Bronchial epithelial cell (primary cell): ENCODE measurements at places on chromosomes 6 and 20.

GRCh38 chr6:50848989-50849795, 30.5 kb downstream of the TFAP2B start:
- no peak for DNase-seq

GRCh38 chr20:63163596-63164483, 52.1 kb downstream of the YTHDF1 start:
- DNase-seq: no peak

DNA sequence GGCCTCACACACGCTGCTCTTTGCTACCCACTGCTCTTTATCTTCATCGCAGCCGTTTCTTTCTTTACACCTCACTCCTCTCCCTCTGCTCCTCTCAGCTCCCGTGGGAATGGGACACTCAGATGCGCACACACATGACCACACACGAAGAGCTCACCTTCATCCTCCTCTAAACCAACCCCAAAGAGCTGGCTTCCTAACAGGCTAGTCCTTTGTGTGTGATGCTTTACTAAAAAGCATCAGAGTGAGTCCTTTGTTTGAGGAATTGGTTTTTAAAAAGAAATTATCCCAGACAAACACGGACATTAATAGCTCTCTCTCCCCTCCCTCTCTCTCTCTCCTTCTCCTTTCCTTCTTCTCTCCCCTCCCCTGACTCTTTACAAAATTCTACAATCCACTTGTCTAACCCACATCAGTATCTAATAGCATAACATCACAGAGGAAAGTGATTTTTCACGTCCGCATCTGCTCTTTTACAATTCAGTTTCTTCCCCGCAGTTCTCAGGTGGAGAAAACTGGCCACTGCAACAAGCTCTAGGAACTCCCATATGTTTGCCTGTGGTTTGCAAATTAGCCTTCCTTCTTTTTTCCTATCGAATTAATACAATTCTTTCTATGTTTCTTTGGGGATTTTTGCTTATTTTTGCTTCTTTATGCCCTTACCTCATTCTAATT, 306.8 kb upstream of the CNR1 start:
- DNase-seq: no peak

DNA sequence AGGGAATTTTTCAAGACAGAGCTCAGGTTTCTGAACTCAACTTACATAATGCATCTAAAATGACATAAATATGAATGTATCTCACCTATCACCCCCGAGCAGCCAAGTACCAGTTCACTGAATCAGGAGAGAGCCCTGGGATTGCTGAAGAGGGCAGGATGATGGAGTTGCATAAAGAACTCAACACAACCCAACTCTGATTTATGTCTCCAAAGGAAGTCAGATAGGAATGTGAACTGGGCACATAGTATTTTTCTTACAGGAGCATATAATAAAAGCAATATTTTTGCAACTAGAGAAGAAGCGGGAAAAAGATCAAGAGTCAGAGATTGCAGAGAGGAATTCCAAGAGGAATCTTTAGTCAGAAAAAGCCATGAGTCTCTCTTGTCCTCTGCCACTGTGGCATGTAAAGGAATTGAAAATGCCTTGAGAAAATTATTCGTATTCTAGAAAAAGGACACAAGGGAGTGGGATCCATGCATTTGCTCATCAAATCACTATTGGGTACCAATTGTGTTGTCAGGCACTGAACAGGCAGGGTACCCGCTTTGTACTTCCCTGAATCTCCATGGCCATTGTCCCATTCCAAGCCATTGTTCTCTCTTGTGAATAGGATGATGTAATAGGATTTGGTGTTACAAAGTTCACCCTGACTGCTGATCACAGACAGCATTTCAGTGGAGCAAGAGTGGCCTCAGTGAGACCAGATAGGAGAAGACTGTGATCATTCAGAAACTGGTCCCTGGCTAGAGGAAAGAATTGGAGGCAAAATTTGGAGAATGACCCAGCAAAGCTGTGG, 16.3 kb downstream of the RIN2 start:
- DNase-seq: no peak

DNA sequence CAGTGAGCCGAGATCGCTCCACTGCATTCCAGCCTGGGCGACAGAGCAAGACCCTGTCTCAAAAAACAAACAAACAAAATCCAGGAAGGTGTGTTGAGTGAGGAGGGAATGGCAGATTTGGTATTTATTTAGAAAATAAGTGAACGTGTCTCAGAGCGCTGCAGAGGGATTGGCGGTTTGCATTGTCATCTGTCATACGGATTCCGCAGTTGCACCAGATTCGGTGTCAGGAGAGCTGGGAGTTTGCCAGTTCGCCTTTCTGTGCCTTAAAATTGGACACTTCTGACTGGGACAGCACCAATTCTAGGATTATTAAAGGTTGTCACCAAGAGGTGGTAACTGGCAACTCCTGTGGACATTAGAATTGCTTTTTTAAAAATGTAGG, 912 bp downstream of the SNRNP48 start:
- no peak for DNase-seq

- peak; percentile 96 for DNase-seq
These were observed 15.2 kb downstream of the FAM210B start for GRCh38 chr20:56373942-56374341.

- DNase-seq: no peak
These were observed 60.3 kb upstream of the TMEM181 start for GRCh38 chr6:158499601-158500000.

- no peak for DNase-seq
These were observed 47.9 kb upstream of the CITED2 start for GRCh38 chr6:139422105-139423036.

DNA sequence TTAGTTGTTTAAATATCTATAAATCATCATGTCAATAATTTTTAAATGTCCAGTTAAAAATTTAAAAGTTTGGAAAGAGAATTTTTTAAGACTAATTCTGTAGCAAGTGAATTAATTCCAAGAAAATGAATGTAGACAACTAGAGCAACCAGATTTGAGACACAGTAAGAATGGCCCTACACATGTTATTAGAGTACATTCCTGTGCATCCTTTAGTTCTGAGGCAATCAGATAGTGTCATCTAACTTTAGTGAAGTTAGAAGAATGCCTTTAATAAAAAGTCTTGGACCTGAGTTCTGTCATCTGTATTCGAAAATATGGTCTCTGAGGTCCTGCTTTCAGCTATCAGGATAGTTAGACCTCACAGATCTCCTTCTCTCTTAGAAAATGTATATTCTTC, 63.7 kb downstream of the HIVEP2 start:
- DNase-seq: no peak

GRCh38 chr6:47567586-47567985, 90.0 kb downstream of the CD2AP start:
- no peak for DNase-seq
